ENCODE measurements at places on chromosomes 12 and 14.
A peak's percentile ranks its signal among the peaks of the same experiment; 100 is the strongest.

DNA sequence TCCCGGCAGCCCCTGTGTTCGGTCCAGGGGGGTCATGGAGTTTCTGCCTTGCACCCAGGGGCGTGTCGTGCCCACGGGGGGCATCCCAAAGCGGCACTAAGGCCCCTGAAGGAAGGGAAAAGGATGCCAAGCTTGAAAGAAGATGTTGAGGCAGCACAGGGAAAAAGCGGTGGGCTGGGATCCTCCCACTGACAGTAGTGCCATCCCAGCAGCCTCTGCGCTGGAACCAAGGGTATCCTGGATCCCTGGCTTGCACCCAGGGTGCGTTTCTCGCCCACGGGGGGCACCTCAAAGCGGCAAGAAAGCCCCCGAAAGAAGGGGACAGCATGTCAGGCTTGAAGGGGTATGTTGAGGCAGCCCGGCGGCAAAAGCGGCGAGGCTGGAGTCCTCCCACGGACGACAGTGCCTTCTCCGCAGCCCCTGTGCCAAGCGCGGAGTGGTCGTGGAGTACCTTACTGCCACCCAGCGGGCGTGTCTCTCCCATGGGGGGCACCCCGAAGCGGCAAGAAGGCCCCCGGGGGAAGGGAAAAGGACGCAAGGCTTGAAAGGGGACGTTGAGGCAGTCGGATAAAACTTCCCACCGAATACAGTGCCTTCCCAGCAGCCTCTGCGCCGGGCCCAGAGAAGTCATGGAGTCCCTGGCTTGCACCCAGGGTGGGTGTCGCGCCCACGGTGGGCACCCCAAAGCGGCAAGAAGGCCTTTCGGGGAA, 164.4 kb upstream of the ALG10B start:
- no peak for DNase-seq

- DNase-seq, result peak; percentile 35
These were observed 7.7 kb upstream of the AMN1 start for GRCh38 chr12:31736472-31736871.

DNA sequence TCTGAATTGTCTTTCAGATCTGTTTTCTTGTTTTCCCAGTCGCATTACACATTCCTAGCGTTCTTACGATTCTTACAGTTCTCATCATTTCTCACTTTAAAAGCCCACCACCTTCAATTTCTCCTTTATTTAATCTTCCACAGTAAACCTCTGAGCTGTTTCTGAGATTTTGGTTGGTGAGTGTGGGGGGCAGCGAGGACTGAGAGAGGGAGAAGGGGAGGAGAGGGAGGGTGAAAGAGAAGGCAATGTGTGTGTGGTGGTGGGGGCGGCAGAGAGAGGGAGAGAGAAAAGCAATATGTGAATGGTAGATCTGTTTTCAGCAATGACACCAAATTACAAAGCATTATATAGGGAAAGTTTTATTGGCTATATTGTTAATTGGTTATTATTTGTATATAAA, 282.6 kb downstream of the SOX5 start:
- no peak for DNase-seq

DNA sequence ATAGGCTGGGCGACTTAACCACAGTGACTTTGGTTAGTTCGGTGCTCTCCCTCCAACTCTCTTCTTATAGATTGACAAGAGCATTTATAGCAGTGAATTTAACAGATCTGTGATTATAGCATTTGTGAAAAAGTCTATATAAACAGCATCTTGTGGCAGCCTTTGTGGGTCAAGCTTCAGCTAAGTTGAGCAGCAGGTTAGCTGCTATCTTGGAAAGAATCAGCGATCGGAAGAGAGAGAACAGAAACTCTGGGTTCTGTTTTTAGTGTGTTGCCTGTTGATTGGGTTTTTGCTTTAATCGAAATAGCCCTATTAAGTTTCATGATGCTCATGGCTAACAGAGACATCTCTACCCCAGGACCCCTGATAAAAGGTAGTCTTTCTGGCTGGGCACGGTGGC, 20.2 kb downstream of the EVL start:
- no peak for DNase-seq

DNA sequence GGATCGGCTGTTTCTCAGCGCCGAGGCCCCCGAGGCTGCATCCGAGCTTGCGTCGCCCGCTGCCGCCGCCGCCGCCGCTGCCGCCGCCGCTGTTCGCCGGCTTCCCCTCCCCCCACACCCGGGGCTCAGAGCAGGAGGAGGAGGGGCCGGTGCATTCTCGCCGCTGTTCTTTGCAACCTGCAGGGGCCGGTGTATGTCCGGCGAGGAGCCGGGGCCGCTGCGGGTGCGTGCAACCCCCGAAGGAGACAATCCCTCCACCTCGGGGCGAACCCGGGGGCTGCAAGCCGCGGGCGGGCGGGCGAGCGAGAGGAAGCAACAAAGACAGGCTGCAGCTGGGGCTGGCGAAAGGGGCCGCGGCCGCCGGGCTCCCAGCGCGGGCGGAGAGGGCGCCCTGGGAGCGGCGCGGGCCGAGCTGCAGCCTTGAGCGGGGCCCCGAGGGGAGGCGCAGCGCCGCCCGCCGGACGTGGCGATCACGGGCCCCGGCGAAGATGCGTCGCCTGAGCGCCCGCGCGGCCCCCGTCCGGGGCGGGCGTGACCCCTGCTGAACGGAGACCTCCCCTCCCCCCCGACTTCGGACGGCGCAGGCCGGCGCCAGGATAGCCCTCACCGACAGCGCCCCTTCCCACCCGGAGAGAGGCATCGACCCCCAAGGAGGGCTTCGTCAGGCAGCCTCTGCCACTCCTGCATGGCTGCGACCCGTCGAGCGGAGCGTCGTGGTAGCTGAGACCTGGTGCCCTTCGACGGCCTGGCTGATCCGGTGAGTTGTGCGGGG, 702 bp downstream of the FAM222A start:
- peak; percentile 13 for DNase-seq

DNA sequence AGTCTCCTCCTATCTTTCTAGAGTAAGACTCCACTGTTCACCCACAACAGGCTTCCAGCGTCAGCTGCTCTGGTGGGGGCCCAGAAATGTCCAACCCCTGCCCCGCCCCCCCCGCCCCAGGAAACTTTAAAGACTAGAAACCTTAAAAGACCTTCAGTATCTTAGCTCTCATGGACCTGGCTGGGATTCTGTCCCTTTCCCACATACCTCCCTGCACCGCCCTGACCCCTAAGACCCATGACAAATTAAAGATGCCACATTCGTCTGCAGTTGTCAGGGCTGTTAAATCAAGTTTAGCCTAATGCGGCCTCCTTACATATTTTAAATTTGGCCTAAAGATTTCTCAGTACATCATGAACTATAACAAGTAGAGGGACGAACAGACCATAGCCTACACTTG, 10.0 kb upstream of the SERPINA10 start:
- DNase-seq, result no peak

Data from activated CD4-positive, CD25-positive, alpha-beta regulatory T cell treated with anti-CD3 and anti-CD28 coated beads, Interleukin-2, amount 50 U/mL, for 16 hours (primary cell).